ENCODE measurements at places on chromosomes 6 and 20.

DNA sequence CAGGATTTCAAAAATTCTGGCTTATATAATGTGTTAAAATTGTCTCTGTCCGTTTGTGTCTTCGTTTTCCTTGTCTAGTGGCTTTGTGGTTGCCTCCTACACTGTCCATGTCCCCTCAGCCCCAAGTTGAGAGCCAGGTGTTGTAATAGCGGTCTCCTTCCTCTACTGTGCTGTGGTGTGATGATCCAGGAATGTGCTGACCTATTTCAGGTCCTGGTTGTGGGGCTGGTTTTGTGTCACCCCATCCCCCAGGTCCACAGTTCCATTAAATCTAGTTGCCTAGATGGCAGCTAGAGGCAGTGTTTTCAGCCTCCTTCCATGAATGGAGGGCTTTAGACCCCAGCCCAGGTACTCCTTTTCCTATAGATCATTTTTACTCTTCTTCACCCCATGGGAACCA is 128.7 kb downstream of the DNAH8 start:
- DNase-seq: no peak

DNA sequence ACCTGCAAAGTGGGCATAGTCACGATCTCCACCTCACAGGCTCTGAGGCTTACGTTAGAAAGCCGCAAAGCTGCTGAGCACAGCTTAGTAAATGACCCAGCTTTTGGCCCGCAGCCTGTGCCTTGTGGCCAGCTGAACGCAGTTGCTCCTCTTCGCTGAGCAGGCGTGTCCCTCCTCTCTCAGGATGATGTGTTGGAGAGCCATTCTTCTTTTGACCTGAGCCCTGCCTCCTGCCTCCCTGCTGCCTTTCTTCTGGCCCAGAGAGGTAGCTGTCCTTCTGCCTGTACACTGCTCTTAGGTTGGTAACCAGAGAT is 47.6 kb upstream of the MYL9 start:
- no peak for DNase-seq

GRCh38 chr6:90525421-90525820 is 61.5 kb downstream of the MAP3K7 start:
- no peak for DNase-seq

DNA sequence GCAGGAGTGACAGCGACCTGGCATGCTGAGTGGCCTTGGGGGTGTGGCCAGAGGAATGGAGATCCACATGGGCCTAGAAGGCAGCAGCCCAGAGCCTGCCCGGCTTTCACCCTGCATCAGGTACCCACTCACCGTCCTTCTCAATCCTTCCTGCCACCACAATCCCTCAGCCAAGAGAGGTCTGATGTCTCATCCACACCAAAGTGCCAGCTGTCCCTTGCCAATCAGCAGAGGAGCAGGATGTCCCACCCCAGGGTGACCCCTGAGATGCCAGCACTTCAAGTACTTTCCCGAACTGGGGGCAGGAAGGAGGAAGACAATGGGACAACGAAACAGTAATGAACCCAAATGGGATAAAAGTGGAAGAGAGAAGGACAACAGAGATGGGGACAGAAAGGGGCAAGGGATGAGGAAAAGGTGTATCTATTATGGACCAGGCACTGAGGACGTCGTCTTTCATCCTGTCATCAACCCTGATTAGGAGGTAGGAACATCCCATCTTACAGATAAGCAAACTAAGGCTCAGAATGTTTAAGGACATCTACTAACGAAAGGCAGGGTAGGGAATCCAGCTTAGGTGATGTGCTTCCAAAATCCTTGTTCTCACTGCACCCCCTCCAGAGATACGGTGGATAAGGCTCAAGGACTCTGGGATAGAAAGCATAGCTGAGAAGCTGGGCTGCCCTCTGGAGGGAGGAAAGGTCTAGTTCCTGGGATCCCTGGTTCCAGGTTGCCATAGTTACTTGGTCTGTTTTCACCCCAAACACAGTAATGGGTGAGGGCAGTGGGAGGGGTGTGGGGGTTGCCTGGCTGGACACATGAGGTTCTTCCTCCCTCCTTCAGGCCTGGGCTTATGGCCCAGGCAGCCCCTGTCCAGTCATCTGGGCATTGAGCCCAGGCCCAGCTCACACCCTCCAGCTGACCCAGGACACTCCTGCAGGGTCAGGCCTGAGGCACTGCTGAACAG is 4.5 kb upstream of the TNXB start:
- no peak for DNase-seq

DNA sequence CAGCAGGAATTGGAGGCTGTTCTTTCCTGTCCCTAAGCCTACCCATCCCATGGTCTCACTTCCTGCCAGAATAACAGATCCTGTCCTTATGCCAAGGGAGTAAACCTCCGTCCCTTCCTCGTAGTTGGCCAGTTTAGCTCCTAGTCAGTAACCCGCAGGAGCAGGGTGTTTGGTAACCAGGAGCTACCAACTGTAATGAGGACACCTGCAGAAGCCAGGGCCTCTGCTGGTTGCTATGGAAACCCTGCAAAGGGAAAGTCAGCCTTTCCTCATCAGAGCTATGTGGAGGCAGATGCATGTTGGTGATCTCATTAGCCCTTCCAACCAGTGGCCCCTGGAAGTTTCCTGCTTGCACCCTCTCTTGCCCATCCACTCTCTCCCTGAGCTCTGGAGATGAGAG is 368.2 kb upstream of the SULF2 start:
- no peak for DNase-seq

DNA sequence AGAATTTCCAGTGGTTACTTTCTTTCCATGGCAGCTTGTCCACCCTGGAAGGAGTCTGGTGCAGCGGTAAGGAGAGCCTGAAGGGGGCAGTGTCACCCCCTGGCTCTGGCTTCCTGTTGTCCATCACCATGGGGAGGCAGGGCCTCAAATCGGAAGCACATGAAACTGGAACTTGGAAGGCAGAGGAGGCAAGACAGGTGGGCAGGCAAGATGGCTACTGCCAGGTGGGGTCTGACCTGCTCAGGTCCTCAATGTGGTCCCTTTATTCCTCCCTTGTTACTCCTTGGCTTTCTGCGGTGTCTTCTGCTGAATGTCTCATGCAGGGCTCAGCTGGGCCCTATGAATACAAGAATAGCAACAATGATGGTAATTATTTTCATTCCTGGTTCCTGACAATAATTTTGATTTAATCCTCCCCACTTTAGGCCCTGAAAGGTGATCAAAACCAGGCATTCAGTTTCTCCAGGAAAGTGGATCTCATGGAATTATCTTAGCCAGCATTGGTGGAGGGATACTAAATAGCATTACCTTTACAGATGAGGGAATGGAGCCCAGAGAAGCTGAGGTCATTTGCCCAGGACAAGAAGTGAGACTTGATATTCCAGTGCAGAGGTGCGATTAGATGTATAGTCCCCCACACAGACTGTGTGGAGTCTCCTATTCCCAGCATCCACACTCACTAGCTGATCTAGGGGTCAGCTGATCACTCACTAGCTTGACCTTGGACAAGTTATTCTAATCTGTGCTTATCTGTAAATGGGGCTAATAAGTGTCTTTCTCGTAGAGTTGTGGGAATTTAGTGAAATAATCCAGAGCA is 17.6 kb upstream of the SNAI1 start:
- DNase-seq: no peak

DNA sequence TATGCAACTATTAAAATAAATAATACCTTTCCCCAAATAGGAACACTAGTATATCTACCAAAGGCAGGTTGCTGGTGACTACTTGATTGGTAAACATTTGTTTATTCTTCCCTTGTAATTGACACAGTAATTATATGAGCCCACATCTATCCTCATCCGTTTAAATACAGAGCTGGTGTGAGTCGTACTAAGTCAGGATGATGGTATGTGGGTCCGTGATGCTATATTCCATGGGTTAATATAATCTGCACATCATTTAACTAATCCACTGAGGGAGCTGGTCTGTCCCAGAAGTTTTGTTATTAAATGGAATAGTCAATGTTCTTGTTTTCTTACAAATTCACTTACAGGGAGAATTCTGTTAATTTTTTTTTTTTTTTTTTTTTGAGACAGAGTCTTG is 164.0 kb upstream of the AGPAT4 start:
- no peak for DNase-seq

DNA sequence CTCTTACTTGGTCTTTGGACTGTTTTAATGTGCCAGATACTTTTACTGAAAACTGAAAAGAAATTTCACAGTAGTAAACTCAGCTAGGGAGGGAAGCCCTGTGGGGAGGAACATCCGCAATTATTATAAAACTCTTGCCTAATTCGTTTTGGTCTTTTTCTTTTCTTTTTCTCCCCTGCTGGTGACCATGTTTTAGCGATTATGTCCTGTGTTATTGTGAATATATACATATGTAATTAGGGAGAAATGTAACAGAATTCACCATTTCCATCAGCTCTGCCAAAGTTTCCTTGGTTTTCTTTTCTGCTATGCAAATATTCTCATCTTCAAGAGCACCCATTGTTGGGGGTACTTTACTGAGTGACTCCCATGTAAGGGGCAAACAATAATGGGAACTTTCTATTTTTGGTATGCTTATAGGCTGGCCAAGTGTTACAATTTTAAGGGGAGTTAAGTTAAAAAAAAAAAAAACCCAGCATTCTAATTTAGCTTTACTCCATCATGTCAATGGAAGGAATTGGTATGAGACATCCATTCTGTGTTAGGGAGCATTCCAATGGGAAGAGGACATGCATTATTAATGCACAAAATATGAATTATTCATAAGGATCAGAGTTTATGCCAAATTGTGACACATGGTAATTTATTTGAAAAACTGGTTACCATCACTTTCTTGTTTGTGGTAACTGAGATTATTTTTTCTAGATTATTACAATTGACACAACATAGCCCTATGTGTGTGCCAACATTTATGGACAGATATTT is 2.0 kb downstream of the DOK5 start:
- DNase-seq: no peak

DNA sequence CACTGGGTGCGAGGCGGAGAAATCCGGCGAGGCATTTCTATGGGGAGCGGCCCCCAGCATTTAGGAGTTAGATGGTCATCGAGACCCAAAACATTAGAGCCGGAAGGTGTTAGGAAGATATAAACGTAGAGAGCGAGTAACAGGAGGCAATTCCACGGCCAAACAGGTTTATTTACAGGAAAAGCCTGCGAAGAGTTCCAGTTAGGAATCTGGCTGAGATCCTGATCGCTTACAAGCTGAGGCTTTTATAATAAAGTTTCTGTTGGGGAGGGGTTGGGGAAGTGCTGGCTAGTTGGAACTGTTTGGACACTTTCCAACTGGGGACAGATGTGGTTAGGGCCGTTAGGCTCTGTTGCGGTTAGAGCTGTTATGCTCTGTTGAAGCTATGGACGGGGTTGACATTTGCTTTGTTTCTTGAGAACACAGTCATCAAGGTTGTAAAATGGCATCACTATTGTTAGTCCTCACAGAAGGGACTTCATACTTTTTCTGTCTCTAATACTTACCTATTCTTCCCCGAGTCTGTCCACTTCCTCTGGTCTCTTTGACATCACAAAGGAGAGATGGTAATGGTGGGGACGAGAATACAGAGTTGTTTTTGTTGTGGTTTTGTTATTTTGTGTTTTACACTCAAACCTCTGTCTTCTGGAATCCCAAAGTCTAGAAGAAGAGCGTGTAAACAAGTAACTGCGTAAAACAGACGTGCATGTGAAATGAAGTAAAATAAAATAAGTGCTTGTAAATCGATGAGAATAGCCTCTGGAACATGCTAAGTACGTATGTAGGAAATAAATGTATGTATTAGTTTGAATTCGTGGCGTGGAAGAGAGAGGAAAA is 554 bp upstream of the ZSCAN31 start:
- DNase-seq: no peak

Data from GM12891 (cell line).